ENCODE measurements at places on chromosomes 3 and 15.
A peak's percentile ranks its signal among the peaks of the same experiment; 100 is the strongest.

DNA sequence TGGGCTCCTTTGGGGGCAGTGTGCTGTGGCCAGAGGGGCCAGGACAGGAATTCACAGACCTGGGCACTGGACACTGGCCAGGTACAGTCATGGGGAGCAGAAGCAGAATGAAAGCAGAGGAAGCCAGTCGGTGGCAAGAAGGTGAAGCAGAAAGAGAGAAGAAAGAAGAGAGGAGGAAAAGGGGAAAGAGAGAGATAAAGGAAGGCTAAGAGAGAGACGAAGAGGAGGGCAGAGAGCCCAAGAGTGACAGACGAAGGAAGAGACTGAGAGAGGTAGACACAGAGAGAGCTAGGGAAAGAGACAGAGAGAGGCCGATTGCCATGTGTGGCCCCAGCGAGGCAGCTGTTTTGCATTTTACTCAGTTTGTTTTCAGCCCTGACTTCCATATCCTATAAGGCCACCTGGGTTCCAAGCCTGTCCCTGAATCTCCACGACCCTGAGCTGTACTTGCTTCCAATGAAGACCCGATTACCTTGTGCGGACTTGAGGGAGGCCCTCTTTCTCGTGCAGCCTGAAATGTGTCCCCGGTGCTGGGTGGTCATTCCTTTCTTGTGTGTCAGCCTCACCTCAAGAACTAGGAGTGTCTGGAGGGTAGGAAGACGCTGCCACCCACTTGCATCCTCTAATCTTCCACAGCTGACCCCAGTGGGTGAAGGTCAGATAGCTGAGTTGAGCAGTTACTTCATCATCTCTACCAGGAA, 73.9 kb downstream of the LSM3 start:
- no peak for DNase-seq

- DNase-seq, result no peak
Observed at GRCh38 chr15:43238671-43239131, 17.9 kb upstream of the EPB42 start.

- no peak for DNase-seq
Observed at GRCh38 chr15:56064152-56064551, 70.7 kb upstream of the NEDD4 start.

DNA sequence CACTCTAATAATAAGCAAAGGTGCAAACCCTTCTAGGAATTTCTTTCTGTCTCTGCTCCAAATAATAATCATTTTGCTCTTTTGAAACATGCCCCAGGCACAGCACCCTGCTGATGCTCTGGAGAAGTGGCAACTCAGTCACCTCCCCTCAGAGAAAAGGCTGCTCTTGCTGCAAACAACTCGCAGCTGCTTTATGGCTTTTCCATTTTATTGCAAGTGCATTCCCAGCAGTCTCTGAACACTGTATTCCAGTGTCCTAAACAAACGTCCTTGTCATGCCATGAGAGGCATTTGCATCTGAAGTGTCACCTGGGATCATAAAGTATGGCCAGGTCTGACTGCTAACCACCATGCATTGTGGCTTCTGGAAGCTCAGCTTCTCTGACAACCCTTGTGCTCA, 358.1 kb upstream of the TRIM42 start:
- no peak for DNase-seq

DNA sequence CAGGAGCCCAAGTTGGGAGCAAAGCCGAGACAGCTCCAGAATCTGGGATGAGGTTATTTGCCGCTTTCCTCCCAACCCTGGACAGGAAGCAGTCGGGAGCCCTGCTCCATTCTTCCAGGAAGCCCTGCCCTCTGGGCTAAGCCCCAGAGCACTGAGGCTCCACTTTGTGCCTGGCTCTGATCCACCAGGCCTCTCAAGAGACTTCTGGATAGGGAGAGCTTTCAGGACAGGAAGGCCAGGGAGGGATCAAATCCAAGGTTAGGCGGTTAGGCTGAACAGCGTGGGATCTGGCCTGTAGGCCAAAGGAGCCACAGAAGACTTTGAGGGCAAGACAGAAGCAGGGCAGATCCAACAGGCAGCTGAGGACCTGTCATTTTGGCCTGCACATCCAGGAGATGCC, 835 bp downstream of the STOML1 start:
- no peak for DNase-seq

DNA sequence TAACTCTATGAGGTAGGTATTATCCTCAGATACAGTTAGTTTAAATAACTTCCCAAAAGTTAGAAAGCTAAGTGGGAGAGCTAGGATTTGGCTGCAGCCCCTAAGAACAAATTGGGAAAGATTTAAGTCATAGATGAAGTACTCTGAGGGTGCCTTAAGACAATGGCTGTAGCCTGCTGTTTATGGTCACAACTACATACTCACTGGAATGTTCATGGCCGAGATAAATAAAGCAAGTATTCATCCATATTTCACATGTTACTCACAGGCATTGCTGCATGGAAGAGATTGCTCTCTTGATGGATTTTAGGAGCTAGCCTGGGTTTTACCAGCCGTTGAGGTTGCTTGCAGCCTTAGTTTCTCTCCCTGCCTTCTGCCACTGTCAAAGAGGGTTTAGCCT, 145.0 kb downstream of the CMSS1 start:
- no peak for DNase-seq

DNA sequence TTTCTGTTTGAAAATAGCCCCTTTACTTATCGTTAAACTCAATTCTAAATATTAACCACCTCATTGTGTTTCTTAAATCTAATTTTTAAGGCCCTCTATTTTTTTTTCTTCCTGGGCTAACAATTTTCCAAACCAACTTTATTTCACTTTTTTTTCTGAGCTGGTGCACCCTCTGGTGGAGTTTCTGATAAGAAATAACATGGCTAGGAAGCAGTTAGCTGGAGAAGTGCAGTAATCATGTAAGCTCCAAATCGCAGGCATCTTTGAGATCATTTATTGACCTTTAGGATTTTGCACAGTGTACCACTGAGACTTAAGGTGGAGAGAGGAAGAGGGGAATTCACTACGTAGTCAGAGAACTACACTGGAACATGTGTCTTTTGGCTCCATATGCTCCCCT, 6.4 kb downstream of the TMEM207 start:
- no peak for DNase-seq

DNA sequence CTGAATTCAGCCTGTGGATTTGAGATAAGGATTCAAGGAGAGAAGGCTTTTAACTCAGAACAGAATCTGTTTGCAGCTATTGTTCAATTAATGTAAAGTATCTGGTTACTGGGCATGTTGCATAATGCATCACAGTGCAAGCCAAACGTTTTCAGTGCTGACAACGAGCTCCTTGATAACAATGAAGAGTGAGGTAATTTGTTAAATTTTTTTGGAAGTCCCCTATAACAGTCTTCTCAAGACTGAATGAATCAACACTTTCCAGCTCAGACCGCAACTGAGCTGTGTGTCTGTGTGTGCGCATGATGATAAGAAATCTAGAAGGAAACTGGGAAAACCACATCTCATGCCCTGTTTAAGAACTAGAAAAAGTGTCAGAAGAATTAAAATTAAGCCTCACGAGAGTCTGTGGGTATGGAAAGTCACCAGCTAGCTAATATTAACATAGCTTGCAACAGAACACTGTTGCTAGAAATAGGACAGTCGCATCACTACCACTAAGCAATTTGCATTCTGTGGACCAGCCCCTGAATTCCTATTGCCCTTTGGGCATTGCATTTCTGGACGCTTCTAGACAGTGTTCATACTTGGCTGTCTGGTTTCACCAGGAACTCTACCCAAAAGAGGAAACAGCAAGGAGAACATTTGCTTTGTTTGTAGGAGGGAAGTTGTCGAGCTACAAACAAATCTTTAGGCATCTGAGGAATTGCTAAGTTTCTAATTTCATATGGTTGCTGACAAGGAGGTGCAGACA, 43.7 kb upstream of the ATP2C1 start:
- peak; percentile 30 for DNase-seq

- no peak for DNase-seq
Observed at GRCh38 chr15:74892313-74892712, 2.5 kb downstream of the MPI start.

- DNase-seq, result no peak
Observed at GRCh38 chr3:82132210-82133069, 371.0 kb upstream of the GBE1 start.

DNA sequence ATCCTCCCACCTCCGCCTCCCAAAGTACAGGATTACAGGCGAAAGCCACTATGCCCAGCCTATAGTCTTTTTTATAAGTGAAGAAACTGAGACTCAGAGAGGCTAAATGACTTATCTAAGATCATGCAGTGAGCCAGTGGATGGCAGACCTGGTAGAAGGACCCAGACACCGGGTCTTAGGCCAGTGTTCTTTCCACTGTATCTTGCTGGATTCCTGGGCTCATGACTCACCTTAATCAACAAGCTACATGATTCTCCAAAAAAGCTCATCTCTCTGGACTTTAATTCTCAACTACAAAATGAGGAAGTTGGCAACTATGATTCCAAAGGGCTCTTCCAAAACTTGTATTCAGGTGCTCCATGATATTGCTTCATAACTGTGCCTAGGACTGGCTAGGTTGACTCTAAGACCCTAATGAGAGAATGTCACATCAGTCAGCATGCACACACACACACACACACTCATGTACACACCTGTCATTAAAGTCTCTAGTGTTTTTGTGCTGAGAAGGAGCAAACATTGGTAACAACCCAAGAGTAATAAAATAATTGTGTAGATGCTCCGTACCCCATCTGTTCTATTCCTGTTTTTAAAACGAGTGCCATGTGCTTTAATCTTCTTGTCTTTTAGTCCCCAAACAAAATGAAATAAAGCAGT, 89.7 kb upstream of the SLC4A7 start:
- DNase-seq, result no peak

DNA sequence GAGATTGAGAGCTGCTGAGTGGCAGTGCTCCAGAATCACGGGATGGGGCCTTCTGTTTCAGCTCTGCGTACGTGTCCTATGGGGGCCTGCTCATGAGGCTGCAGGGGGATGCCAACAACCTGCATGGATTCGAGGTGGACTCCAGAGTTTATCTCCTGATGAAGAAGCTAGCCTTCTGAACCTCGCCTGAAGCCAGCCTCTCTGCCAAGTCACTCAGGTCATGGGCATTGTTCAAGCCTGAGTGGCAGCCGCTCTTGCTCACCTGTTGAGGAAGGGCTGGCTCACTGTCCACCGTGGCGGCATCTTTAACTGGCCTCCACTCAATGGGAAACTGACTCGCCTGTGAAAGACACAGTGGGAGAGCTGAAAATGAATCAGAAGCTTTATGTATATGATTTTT, 6.6 kb downstream of the POLR2H start:
- no peak for DNase-seq

DNA sequence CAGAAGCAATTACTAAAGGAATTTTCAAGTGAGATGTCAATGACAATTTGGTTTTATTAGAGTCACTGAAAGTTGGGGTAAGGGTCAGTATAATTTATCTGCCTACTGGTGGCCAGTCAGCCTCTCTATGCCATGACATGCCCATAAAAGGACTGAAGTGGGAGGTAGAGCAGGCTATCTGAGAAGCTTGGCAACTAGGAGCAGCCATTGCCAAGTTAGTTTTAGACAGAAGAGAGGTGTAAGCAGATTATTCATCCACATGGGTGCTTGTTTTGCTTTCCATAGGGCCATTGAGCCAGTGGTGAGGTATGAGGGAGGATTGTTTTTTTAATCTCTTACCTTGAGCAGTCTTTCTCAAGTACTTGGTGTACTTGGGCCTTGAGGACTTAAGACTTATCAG, 8.1 kb upstream of the RBP1 start:
- no peak for DNase-seq

GRCh38 chr3:187130346-187131066, 8.8 kb downstream of the RPL39L start:
- no peak for DNase-seq

GRCh38 chr3:123764647-123765046, 119.5 kb downstream of the MYLK start:
- DNase-seq, result no peak

GRCh38 chr3:64046996-64047594, 23.8 kb upstream of the PSMD6 start:
- no peak for DNase-seq

GRCh38 chr3:109731639-109732473, 394.5 kb upstream of the DPPA4 start:
- DNase-seq, result peak; percentile 23

DNA sequence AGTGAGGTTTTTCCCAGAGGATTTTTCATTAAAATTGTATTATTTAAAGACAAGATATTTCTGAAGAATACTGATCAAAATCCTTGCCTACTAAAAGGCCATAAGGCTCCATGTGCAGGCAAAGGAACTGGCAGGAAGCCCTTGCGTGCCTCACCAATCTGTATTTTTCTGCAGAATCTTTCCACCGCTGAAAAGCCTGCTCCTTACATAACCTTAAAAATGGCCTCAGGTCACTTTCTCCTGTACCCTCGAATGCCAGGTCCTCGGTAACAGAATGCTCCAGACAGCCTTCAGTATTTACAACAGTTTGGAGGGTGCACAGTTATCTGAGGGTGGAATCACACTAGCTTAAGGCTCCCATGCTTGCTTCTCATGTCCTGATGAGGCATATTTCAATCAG, 3.2 kb downstream of the MORC1 start:
- no peak for DNase-seq

GRCh38 chr3:187264021-187264420, 27.5 kb downstream of the MASP1 start:
- DNase-seq, result no peak

GRCh38 chr3:184846496-184846895, 34.5 kb downstream of the VPS8 start:
- no peak for DNase-seq

GRCh38 chr3:42490243-42490642, 12.2 kb upstream of the VIPR1 start:
- no peak for DNase-seq

DNA sequence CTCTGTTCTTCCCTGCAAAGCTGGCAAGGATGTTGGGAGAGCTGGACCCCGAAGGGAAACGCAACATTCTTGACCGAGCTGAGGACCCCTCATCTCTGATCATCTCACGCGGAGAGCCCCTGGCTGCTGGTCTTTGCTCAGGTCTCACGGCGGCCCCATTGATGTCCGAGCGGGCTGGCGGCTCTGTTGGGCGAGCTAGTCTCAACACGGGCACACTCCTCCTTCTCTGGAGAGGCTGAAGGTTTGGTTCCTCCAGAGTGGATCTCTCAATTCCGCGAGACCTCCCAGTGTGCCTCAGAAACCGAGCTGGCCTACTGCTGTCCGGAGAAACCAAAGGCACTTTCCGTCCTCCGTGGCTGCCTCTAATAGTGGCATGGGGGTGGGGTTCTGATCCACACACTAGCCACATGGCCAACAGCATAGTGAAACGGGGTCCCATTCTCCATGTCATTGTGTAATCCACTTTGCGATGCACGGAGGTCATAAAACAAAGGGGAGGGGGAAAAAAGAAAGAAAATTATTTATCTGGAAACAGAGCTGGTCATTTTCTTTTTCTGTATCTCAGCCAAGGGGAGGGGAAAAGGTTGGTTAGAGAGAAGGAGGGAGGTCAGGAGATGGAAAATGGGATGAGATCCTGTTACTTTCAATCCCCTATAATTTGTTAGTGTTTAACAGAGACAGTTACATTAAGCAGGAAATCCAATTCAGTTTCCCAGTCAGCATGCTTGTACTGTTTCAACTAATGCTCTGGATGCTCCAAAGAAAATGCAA, 1.3 kb downstream of the CCDC80 start:
- DNase-seq, result no peak

DNA sequence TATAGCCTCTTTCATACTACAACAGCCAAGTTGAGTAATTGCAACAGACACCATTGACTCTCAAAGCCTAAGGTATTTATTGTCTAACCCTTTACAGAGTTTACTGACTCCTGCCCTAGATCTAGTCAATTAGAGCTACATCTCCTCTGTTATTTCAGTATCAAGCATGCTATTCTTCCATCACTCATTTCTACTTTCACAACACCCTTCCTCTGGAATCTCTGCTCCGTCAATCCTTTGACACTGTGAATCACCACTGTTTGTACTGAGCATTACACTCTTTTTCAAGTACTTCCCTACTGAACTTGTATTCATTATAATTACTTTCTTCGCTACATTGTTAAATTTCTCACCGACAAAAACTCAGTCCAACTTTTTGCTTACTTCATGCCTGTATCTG, 121.8 kb downstream of the ZNF609 start:
- DNase-seq, result no peak
